ENCODE measurements at places on chromosomes 13 and 19.

GRCh38 chr13:43805681-43806128 is 18.9 kb upstream of the ENOX1 start:
- no peak for DNase-seq

- no peak for DNase-seq
Observed at GRCh38 chr19:4136680-4137088, 12.8 kb upstream of the MAP2K2 start.

DNA sequence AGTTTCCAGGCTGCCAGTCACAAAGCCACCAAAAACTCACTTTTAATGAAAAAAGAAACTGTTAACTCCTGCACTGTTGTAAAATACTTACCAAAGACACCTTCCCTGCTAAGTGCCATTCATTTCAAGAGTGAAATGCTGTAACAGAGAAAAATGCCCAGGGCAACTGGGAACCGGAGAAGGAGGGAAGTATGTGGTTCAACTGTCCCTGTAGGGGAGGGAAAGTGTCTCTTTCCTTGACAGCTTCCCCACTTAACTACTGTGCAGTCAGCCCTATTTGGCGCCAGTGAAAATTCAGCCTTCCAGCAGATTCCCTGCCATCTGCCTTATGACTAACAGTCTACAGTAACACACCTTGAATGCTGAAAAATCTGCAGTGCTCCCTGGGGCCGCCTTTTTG is 789.0 kb downstream of the DIAPH3 start:
- DNase-seq = no peak

- DNase-seq = no peak
Observed at GRCh38 chr19:52398081-52398441, 412 bp downstream of the ZNF528 start.

- DNase-seq = no peak
Observed at GRCh38 chr13:110127986-110128511, 178.9 kb downstream of the COL4A1 start.

Data from non-pigmented ciliary epithelial cell (primary cell).